Stimulated activated CD8-positive, alpha-beta memory T cell treated with anti-CD3 and anti-CD28 coated beads, Interleukin-2, amount 100 ng/mL, for 1 hour (primary cell): ENCODE measurements at places on chromosomes 4 and X.

- DNase-seq = no peak
Measured at GRCh38 chrX:15834053-15834452, 20.6 kb downstream of the AP1S2 start.

GRCh38 chr4:144723471-144723870 lies 77.5 kb downstream of the HHIP start:
- DNase-seq = no peak

GRCh38 chrX:131747173-131747572 lies 203.3 kb downstream of the OR13H1 start:
- no peak for DNase-seq

DNA sequence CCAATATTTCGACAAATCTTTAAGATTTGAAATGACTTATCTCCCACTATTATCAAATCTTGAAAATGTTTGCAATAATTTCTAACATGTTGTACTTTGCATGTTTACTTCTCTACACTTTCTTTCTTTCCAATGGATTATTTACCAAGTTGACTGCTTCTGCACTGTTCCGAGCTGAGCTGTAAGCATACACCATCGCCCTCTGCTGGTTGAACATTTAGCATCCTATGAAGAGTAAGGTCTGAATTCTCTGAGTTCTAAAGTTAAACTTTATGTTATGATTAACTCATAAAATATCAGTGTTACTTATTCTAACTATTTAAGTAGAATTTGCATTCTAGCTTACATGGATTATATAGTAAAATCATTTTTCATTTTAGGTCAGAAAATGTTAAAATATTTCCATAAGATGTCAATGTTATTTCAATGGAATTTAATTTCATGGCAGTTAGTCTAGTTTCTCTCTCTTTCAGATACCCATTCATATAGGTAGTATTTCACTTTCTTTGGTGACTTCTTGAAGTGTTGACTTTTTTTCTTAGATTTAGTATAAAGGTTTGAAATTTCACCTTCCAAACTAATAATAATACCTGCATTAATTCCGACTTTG lies 137.4 kb downstream of the DKK2 start:
- no peak for DNase-seq

DNA sequence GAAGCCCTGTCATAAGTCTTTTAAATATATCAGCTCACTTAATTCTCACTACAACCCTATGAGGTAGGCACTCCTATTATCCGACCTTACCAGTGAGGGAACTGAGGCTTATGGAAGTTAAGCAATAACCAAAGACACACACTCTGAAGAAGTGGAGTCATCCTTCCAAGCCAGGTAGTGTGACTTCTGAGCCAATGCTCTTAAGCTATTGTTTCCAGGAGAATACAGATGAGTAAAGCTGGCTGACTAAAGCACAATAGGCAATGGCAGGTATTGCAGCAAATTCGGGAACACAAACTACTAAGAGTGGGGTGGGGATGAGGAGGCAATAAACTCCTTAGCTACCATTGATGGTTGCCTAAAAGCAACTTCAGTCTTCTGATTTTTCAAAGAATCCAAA lies 81.8 kb upstream of the KIT start:
- no peak for DNase-seq

GRCh38 chr4:76784237-76784636 lies 113.7 kb downstream of the SOWAHB start:
- DNase-seq = no peak

DNA sequence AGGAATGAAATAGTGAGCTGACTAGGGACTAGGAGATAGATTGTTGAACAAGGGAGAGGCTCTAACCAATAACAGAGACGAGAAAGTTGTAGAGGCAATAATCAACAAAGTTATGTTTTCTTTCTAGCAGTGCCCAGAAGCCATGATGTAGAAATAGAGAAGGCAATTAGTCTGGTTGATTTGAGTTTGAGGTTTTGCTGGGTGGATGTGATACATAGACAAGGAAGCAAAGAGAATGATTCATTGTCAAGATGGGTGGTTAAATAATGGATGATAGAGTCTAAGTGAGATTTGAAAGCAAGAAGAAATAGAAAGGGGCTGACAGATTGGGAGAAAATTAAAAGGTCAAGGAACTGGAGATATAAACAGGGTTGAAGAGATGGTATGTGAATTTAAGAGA lies 11.2 kb downstream of the RBM41 start:
- no peak for DNase-seq
